ENCODE measurements at places on chromosomes 1 and 21.

DNA sequence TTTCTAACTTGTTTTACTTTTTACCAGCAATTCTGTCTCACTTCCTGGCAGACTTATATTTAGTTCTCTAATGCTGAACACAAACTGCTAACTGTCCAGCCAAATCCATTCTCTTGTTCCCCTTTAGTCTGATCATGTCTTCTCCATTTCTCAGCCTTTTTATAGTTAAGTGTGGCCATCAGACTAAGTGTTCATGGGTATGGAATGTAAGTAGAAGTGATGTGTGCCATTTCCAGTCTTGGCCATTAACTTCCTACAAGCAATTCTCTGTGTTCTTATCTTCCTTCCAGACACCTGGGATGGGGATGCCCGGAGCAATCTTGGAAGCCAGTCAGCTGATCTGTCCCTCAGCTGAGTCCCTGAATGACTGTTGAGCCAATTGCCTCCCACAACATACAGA is 165.8 kb downstream of the ST6GALNAC3 start:
- DNase-seq: no peak

- peak; percentile 54 for DNase-seq
Measured at GRCh38 chr1:12196641-12197482, 30.1 kb downstream of the TNFRSF1B start.

DNA sequence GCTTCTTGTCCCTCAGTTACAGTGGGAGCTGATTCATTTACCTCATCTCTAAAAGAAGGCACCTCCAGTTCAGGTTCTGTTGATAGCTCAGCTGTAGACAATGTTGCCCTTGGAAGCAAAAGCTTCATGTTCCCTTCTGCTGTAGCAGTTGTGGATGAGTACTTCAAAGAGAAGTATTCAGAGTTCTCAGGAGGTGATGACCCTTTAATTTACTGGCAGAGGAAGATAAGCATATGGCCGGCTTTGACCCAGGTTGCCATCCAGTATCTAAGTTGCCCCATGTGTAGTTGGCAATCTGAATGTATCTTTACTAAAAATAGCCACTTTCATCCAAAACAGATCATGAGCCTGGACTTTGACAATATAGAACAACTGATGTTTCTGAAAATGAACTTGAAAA is 4.5 kb downstream of the ZBED6 start:
- DNase-seq: peak; percentile 72

DNA sequence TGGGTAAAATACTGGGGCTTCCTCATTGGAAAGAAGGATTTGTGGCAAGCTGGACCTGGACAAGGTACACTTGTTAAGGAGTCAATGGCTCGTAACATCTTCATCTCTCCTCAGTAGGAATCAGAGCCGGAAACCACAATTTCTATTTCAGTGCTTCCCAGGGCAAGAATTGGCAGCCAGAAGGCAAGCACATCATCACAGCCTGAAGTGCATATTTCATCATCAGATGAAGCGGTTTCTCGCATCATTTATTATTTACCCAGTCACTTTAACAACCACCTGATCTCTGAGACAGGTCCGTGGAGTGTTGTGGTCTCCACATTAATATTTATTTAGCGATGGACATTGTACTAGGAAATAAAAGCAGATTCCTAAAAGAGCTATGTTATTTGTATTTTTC is 55.0 kb downstream of the KCNJ15 start:
- no peak for DNase-seq

- DNase-seq: peak; percentile 39
Measured at GRCh38 chr21:33395891-33396331, 7.3 kb upstream of the IFNGR2 start.

DNA sequence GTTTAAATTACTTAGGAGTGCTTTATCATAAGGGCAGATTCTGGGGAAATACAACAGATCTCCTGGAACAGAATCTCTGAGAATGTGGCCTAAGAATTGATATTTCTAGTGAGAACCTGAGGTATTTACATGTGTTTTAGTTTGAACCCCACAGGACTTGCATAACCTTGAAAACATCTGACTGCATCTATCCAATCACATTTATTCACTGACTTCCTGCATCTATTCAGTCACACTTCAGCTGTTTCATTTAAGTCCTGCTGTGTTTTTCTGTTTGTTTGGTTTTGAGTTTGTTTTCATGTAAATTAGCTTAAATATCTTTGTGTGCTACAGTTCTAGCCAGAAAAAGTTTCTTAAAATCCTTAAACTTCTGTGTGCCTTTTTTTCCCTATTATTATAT is 1260.7 kb downstream of the PLA2G4A start:
- DNase-seq: no peak

DNA sequence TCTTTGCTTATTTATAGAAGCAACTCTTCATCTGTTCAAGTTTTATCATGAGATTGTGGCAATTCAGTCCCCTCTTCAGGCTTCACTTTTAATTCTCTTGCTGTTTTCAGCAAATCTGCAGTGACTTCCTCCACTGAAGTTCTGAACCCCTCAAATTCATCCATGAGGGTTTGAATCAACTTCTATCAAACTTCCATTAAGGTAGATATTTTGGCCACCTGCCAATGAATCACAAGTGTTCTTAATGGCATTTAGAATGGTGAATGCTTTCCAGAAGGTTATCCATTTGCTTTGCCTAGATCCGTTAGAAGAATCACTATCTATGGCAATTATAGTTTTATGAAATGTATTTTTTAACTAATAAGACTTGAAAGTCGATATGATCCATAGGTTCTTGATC is 946.7 kb upstream of the B3GALT2 start:
- DNase-seq: no peak

- DNase-seq: no peak
Measured at GRCh38 chr1:48940354-48940753, 163.7 kb upstream of the BEND5 start.

- DNase-seq: peak; percentile 96
Measured at GRCh38 chr1:2642560-2643413, 10.0 kb upstream of the MMEL1 start.

DNA sequence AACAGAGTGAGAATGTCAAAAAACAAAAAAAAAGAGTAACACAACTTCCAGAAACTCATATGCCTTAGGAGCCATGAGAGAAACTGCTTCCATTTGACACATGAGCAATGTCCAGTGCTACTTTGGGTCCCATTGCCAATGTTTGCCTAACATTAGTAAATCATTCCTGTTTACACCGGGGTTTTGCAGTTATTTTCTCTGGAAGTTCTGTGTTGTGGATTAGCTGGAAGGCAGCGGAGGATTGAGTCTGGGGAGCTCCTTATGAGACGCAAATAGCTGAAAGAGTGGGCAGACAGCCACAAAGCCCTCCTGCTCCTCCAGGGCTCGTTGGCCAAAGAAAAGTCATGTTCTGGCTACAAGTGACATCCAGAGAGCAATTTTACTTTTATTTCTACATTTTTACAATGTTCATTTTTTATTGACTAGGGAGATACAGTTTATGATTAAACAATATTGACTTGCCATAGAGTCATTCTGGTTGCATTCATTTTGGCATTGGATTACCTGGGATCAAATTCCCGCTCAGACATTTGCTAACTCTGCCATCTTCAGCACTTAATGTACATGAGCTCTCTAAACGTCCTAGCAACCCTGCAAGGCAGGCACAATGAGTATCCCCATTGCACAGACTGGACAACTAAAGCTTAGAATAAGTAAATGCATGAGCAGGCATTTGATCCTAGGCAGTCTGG is 66.4 kb upstream of the GALNT2 start:
- no peak for DNase-seq

DNA sequence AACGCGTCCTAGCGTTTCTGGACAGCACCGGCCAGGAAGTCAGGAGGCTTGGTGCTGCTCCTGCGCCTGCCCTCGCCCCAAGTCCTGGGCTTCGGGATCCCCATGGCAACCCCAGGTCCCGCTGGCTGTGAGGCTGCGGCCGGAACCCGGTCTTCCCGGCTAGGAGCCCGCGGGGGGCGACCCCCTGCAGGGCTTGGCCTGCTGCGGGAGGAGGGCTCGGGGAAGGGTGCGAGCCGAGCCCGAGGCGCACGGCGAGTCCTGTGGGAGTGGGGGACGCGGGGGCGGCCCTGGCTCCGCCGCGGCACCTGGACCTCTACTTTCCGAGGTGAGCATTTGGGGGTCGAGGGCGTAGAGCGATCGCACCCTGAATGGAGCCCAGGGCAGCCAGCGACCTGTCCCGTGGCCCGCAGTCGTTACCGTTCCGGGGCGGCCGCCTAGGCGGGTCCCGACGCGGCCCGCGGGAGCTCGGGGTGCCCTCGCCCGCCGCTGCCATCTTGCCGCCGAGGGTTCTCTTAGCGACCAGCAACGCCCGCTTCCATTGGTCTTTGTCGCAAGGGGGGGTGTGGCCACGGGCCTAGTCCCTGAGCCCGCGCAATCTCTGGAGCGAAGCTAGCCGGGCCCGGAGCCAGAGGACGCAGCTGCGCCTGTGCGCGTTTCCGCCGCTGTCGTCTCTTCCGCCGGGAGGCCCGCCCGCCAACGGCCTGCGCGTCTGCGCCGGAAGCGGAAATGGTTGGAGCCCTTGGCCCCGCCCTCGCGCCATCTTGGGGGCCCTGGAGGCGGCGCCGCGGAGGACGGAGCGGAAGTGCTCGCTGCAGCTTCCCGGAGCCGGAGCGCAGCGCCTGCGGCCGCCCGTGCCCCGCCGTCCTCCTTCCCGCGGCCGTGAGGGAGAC is at the start of the genes MORN1 and RER1:
Gene MORN1, minus strand, starts transcription at position 514 of the 890 bp plus-strand sequence. Its CDS starts 21 bp downstream, at position 493.
Gene RER1, plus strand, starts transcription at position 801 of the 890 bp plus-strand sequence. CDS start 3,950 bp downstream, outside the sequence.
- DNase-seq: peak; percentile 99

DNA sequence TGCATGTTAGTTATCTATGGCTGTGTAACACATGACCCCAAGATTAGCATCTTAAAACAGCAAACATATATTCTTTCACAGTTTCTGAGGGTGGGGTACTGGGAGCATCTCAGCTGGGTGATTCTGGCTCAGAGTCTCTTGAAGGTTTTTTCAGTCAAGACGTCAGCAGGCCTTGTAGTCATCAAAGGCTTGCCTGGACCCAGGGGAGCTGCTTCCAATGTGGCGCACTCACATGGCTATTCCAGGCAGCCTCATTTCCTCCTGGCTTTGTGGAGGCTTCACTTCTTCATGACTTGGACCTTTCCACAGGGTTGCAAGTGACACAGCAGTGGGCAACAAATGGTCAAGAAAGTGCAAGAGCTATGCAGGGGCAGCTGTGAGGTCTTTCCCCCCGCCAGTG is 114.7 kb downstream of the ACTL8 start:
- no peak for DNase-seq

DNA sequence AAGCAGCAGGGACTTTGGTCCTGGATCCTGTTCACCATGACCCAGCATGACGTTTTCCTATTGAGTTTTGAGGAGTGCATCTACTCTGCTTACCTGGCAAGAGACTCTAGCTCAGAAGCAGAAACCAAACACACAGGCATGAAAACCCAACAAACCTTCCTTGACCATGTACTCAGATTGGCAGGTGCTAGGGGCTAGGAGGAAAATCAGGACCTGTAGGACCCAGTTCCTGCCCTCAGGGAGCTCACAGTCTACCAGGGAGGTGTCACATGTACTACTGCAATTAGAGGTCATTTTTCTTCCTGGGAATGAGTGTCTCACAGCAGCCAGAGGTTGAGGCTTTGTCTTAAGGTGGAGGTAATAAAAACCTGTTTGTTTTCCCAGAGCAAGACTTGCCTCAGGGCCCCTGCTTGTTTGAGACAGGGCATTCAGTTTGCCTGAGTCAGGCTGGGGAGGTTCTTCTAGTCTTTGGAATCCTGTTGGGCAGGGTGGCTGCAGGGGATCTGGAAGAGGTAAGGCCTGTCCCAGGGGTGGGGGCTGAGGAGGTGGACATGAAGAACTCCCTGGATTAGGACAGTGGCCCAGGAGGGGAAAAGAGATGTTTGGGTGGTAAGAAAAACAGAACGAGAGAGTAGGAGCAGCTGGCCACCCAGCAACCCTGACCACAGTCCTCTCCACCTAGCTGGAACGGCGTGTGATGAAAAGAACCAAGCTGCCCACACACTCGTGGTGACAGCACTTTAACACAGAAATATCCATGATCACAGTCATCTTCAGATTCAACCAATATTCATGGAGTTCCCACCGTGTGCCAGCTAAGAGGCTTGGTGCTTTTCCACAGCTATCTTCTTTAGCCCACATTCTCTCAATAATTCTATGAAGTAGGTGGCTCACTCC is 30.8 kb downstream of the IER5 start:
- no peak for DNase-seq

DNA sequence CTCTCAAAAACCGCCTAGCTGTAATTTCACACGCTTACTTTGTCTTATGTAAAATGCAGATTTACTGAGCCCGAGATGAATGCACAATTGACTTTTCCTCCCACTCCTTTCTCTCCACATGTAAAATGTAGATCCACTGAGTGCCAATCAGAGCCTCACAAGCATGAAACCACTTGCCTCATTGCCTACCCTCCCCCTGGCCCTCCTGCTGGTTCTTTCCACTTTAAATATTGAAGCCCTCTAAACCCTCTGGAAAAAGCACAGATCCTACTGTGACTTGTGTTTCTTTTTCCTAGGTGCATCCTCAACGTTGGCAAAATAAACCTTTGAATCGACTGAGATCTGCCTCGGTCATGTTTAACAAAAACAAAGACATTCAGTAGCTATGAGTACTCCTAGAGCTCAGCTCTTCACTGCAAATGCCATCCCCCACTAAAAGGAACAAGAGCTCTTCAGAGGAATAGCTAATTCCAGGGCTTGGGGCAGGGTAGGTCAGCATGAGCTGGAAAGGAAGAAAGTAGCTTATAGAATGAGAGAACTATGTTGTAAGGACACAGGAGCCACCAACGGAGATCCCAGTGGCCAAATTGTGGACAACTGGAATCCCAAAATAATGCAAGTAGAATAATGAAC is 365.5 kb upstream of the RUNX1 start:
- no peak for DNase-seq

DNA sequence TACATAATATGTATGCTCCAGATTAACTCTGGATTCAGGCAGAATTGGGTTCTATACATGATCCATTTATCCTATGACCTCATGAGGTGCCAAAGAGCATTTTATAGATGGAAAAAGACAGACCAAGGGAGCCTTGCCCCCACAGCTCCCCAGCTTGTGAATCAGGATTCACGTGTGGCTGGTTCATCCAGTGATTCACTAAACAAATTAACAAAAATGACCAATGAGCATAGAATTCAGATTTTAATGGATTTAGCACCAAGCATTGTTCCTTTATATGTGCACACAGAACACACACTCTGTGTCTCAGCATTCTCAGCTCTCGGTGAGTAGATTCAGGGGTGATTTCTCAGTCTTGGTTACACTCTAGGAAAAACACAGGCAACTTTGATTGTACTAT is 51.7 kb upstream of the BARHL2 start:
- DNase-seq: no peak

DNA sequence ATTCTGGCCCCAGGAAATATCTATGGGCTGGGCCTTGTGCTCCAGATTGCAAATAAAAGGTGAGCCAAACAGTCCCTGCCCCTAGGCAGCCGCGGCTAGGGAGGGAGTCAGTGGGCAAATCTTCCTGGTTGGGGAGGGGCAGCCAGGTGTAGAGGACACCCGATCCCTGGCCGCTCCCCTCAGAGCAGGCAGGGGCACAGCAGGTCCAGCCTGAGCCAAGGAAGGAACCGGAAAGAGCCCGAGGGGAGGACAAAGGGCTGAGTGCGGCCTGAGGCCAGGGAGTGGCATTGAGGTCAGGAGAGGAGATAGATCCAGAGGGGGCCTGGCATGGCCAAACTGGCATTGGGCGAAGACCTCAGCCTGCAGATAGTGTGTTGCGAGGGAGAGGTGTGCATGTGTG is 36.6 kb upstream of the ARF1 start:
- no peak for DNase-seq
